Lung (tissue), 17 donors: ENCODE measurements at places on chromosomes 6 and 20. TPM values are rescaled to one million over a fixed set of nuclear protein-coding genes. Genes with fewer than 3 reads are reported as not detected.

Gene CSNK2B
- total RNA-seq: 114 TPM

DNA sequence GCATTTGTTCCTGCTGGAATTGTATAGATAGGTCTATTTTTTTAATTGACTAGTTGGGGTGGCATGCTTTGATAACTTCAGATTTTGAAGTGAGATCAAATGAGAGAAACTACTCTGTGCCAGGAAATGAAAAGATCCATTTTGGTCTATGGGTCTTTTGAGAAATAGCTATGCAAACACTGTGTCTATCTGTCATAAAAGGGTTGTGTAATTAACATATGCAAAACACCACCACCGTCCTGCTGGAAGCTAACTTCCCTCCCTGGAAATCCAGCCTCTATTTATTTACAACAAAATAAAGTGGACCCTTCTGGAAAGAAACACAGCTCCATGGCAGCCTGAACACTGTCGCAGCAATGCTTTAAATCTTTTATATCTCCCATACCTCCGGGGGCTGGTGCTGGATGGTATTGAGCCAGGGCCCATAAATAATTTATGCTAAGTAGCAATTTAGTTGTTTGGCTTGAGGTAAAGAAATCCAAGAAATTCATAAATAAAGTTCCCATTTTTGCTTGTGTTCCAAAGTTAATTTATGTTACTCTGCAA is 244.2 kb upstream of the POU3F2 start:
- no peak for DNase-seq

Gene CTCFL
- not detected for total RNA-seq

DNA sequence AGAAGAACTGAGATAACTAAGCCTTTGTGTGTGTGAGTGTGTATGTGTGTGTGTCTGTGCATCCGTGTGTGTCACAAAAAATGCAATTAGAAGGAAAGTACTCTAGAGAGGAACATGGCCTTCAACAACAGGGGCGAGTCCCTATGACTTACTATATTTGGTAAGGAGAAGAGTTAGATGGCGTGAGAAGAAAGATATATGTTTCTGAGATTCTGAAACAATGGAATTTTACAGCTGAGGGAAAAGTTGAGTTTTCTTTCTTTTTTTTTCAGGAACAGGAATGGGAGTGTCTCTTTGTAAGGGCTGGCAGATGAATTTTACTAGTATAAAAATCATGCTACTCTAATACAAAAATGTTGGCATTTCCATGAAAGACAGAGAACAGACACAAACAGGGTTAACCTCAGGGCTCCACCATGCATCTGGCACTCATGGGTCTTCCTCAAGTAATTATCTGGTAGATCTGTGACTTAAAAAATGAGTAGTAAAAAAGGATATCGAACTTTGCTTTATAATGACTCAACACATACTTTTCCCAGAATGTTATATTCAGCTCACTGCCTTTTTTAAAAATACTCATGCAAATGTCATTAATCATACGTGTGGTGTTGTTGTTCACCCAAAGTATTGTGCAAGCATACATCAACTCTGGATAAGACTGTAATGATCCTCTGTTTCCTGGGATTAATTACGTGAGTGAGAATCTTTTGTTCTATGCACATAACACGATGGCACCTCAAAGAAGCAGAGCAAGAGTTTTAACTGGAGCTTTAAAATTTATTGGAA is 12.8 kb upstream of the SASH1 start:
- no peak for DNase-seq

Gene SIRPA
- 79.9 TPM for total RNA-seq

- DNase-seq: peak; percentile 72
Measured at GRCh38 chr6:6008648-6009421, 2.1 kb upstream of the NRN1 start.

DNA sequence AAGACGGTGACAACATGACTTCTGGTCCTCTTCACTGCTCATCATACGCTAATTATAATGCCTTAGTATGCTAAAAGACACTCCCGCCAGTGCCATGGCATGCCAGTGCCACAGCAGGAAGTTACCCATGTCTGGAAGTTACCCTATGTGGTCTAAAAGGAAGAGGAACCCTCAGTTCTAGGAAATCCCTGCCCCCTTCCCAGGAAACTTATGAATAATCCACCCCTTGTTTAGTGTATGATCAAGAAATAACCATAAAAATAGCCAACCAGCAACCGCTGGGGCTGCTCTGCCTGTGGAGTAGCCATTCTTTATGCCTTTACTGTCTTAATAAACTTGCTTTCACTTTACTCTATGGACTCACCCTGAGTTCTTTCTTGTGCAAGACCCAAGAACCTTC is 15.8 kb upstream of the SERPINB9 start:
- no peak for DNase-seq

DNA sequence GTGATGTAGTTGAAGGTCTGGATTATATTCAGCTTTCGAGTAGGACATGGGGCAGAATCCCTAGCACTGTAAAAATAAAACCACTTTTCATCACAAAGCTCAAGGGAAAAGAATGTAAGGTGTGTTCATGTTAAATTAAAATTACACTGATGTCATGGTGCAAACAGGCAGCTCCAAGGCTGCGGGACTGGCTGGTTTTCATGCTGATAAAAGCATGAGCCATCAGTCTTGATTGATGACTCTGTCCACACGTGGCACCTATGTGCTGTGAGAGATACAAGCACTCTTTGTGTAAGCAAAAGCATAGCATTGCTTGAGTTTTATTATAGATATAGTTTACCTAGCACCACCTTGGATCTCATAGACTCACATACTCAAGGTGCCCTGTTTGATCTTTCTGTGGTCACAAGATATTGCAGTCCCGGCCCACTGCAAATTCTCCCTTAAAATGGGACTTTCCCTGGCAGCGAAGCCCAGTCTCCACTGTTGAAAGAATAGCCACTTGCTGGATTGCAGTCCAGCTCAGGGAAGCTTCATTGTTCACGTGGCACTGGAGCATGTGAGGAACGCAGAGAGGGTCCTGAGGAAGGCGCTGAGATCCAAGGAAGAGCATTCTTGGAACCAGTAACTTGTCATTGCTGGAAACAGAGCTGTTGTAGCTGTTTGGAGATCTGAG is 90.6 kb downstream of the TIAM2 start:
- no peak for DNase-seq
